ENCODE measurements at places on chromosomes 3 and 15.
A peak's percentile ranks its signal among the peaks of the same experiment; 100 is the strongest.

DNA sequence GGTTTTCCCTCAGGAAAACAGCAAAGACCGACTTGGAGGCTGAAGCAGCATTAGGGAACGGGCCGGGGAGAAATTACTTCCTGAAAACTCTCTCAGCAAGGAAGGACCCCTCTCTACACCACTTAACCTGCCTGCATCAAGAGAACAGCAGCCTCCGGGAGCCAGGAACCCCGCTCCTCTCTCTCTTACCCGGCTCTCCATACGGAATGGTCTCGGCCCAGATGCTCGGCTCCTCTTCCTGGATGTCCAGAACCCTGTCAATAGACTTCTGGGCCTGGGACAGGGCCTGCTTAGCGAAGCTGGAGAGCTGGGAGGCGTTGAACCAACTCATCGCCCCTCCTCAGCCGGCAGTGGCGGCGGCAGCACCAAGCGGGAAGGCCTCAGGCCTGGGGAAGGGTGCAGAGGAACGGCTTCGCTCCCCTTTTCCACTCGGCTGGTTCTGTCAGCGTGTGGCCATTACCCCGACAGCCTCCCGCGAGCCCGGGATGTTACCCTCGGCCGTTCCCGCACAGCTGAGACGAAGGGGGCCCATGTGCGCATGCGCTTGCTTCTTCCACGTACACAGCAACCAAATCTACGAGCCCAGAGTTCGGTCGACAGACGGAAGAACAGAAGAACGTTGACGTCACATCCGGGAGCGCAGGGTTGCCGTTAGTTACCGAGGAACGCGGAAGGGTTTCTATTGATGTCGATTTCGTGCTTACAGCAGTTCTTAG is at the start of gene TMF1:
Gene TMF1, minus strand, starts transcription at position 578 of the 716 bp plus-strand sequence. Its CDS starts 247 bp downstream, at position 331.
- DNase-seq: peak; percentile 98

DNA sequence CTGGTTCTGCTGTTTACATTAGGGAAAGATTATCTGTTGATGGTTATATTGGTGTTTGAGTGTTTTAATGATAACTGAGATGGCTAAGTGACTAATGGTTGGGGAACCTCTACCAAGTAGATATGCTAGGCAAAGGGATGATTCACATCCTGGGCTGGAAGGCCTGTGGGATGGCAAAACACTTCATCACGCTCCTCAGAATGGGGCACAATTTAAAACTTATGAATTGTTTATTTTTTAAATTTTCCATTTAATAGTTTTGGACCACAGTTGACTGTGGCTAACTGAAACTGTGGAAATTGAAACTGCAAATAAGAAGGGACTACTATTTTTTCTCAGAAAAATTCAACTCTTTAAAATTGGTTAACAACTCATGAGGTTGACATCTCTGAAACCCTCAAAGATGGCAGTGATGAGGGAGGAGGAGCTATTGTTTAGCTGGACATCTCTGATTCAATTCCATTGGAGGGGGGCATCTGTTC is 100.5 kb upstream of the ZBED2 start:
- DNase-seq: no peak

GRCh38 chr15:101133751-101134261 is 118.0 kb downstream of the CHSY1 start:
- DNase-seq: no peak

DNA sequence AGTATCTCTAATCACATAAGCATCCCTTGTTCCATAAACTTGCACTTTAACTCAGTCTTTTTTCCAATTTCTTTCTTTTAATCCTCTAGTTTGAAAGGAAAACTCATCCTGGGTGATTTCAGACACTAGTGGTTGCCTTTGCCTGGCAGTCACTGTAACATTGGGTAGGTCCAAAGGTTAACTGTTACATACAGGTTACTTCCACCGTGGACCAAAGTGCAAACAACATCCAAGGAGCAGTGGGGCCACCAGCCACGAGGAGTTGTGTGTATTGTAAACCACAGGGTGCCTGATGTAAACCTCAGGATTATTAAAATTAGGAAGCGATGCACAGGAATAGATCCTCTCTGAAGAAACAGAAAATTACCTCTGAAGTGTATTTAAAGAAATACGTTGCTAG is 75.0 kb downstream of the HCN4 start:
- no peak for DNase-seq

DNA sequence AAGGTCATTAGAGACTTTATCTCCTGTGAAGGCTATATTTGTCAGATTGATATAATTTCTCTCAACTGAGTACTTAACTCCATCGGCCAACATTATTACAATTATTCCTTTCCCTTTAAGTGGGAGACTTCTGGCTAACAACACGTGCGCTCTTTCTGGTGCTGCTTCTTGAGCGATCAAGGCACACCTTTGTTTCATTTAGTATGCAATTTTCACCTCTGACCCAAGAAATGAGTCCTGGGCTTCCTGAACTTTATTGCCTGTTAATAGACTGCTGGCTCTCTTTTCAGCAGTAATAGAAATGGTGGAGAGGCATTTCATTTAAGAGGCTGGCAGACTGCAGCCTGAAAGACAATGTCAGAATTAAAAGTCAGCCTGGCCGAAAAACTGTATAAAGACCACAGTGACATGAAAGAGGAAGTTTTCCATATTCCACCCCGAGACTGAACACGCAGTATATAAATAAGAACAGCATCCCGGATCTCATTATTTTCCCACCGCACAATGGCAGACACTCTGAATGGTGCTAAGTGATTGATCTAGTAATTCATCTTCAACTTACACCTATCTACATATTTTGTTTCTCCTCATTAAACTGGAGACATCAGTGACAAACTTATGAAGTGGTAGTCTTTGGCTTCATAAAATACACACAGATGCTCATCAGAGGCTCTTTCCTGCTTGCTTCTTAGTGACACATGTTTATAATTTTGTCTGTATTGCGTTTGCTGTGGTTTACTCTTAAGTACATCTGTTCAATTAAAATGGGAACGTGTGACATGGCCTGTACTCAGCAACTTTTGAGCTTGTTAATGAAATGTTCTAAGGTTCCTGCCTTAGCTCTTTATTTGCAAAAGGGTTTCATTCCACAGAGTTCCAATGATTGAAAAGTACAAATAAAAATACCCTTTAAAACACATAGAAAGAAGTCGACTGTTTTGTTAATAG is 299.9 kb downstream of the MECOM start:
- no peak for DNase-seq

DNA sequence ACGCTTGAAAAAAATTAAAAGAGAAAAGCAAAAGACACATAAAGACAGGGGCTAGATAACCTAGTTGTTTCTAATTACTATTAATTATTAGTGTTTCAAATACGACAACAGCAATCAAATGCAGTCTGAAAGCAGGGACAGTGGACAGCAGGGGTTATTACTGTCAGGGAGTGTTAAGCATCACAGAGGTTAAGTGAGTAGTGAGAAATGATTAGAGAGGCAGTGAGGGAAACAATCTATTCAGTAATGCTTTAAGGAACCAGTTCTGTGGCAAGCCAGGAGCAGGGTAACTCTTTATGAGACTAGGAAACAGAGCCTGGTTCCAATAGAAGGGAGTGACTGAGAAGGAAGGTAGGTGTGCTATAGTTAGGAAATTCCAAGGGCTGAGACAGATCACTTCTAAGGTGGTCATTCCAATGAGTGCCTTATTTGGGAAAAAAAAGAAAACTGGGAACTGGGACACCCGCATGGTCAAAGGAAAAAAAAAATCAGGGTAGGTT is 15.0 kb downstream of the RYK start:
- DNase-seq: no peak

Data from effector CD4-positive, alpha-beta T cell (primary cell).